GM12865 (cell line): ENCODE measurements at places on chromosomes 1 and 21.

- no peak for DNase-seq
Measured at GRCh38 chr1:205689479-205689878, 9.2 kb upstream of the SLC45A3 start.

DNA sequence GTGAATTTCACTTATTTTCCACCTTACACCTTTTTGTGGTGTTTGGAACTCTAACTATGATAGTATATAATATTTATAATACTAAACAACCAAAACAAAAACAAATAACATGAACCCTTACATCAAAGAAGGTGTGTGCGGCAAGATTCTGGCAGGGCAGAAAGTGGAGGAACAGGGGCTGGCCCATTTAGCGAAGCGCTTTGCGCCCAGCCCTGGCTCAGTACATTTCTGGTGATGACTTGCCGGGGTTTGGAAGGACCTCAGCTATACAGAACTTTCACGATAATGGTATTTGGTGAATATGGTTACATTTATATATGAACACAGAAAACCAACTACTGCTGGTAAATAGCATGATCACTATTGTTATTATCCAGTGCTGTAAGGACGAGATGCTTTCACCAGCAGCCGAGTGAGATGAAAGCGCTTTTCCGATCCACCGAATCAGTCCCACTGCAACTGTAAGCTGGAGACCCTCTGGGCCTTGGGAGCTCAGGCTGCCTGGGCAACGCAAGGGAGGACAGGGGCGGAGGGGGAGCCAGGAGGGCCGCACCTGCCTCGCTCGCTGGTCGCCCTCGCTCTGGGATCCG, 63.9 kb downstream of the CD247 start:
- no peak for DNase-seq

DNA sequence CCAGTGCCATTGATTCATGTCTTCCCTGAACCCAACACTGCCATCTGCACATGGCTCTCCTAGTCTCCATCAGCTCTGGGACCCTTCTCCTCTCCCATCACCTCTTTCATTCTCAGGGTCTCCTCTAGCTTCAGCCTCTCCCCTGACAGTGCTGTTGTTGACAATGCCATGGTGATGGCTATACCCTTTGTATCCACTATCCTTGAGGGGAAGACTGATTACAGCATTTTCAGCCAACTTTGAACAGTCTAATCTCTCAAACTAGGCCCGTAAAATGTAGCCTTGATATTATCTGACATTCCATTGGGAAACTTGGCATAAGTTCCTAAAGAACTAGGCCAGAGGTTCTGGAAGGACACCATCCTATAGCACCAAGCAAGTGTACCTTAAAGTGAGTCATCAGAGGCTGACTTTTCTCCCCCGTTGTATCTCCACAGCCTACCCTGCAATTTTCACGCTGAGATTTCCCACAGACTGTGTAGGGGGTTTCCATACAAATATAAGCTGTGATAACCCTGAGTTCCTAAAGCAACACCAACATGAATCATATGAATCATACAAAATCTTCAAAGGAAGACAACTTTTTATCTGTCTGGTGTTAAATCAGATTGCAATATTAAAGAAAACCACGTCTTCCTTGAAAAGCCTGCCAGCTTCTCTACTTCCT, 5.8 kb downstream of the HAO2 start:
- peak; percentile 32 for DNase-seq

DNA sequence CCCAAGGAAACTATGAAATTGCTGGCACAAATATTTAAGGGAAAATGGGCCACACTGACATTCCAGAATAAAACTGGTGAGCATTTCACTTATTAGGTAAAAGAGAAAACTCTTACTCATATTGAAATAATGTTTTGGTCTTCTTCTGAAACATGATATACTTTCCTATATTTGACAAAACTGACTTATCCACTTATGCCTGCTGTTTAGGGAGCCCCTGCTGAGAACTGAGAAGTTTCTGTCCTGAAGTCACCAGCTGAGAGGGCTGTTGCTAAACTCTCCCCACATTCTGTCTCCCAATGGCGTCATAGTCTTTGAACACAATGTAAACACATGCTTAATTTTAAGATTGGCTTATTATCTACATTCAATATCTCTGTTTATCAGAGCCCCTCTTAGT, 46.8 kb upstream of the ZC3H11B start:
- peak; percentile 41 for DNase-seq

DNA sequence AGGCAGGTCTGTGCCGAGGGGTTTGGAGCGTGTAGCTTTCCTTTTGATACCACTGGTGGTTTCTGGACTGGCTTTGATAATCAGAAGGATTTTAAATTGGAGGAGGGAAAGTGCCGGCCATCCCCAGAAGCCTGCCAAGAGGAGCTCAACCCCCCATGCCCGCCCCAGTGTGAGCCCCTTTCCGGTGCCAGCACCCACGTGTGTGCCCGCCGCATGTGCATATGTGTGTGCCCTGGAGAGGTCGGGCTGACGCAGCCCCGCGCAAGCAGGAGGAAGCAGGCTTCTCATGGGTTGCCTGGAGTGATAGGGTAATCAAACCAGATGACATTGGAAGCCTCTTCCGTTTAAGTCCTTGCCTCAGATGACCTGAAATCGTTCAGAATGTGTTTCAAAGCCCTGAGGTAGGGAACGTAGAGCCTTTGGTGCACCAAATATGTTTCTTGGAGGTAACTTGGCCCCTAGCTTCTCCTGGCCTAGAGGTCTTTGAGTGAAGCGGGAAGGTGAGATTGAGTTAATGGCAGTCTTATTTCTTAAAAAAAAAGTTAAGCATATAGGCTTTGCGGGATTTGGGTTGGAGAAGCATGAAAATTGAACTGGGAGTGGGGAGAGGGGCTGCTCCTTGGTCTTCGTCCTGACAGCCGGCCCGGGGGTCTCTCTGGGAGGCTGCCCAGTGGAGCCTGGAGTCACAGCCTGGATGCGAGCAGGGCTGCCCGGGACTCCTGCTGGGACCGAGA, 34.1 kb upstream of the ARHGEF16 start:
- no peak for DNase-seq

GRCh38 chr1:27966402-27967105, 6.8 kb downstream of the XKR8 start:
- no peak for DNase-seq

DNA sequence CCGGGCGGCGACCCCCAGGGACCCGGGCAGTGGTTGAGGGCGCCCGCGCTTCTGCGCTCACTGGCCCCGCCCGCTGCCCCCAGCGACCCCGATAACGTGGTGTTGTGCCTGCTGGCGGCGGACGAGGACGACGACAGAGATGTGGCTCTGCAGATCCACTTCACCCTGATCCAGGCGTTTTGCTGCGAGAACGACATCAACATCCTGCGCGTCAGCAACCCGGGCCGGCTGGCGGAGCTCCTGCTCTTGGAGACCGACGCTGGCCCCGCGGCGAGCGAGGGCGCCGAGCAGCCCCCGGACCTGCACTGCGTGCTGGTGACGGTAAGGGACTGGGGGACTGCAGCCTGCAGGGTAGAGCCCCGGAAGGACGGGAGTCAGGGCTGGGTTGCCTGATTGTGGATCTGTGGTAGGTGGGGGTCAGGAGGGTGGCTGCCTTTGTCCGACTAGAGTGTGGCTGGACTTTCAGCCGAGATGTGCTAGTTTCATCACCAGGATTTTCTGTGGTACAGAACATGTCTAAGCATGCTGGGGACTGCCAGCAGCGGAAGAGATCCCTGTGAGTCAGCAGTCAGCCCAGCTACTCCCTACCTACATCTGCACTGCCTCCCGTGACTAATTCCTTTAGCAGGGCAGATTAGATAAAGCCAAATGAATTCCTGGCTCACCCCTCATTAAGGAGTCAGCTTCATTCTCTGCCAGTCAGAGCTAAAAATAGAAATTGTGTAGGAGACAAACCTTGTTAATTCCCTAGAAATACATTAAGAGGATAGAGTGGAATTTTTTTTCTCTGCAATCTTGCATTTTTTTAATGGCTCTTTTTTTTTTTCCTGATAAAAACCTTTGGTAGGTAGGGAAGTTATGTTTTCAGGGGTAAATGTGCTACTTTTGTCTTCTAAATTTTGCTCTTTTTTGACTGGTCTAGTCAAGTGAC, 1.5 kb downstream of the GADD45A start:
- peak; percentile 81 for DNase-seq

GRCh38 chr1:65259816-65260215, 49.5 kb upstream of the DNAJC6 start:
- no peak for DNase-seq

DNA sequence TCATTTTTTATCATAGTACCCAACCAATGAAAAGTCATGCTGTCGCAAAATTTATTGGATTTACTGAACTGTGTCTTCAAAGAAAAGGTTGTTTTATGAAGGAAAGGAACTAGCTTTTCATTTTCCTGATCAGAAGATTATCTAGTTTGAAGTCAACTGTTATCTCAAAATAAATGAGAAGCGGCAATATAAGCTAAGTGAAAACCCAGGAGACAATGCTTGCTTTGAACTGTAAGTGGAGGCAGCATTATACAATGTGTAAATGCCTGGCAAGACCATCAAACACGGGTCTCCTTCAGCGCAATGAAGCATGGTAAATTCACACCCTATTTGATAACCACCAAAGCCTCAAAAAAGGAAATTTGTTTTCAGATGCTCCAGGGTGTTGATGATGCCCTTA, 134.4 kb upstream of the PTBP2 start:
- DNase-seq, result no peak

DNA sequence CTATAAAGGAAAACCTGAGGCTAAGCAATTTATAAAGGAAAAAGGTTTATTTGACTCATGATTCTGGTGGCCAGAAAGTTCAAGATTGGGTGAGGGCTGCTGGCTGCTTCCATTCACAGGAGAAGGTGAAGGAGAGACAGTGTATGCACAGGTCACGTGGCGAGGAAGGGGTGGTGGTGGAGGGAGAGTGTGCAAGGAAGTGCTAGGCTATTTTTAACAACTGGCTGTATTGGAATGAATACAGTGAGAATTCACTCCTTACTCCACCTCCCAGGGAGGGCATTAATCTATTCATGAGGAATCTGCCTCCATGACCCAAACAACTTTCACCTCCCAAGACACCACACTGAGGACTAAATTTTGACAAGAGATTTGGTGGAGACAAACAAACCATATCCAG, 51.0 kb downstream of the SYDE2 start:
- DNase-seq, result no peak

DNA sequence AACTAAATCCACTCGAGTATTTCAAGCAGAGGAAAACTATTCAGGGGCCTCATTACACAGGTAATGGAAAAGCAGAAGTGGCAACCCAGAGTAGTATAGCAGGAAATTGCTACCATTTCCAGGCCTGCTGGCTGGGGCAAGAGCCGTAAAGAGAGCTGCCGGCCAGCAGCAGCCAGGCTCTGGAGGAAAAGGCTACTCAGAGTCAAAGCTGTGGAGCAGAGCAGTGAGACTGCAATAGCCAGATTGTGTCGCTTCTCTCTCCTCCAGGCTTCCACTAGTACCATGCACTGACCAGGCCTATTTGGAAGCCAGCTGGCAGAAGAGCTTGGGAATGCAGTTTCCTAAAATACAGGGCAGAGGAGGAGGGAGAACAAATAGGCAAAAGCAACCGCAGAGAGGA, 155.5 kb downstream of the OMA1 start:
- DNase-seq, result no peak

DNA sequence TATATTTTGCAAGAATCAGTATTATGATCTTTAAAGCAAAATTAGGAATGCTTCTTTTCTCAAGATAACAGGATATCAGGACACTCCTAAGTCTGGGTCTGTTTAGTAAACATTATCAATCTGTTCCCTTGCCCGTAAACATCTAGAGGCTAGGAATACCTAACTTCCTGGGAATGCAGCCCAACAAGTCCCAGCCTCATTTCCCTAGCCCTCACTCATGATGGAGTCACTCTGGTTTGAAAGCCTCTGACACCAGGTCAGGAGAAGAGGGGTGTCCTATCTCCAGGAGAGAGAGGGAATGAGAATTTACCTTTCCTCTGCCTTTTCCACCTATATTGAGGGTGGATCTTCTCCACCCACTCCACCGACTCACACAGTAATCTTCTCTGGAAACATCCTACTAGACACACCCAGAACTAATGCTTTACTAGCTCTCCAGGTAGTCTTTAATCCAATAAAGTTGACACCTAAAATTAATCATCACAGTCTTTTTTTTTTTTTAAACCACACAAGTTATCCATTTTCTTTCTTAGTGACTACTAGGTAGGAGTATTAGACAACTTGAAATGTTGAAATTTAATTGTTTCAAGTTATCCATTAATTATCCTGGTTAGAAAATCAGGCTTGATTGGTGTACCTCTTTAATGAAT, 659.3 kb downstream of the USP25 start:
- no peak for DNase-seq

- peak; percentile 97 for DNase-seq
Measured at GRCh38 chr1:172394141-172394751, 26.2 kb upstream of the C1orf105 start.

DNA sequence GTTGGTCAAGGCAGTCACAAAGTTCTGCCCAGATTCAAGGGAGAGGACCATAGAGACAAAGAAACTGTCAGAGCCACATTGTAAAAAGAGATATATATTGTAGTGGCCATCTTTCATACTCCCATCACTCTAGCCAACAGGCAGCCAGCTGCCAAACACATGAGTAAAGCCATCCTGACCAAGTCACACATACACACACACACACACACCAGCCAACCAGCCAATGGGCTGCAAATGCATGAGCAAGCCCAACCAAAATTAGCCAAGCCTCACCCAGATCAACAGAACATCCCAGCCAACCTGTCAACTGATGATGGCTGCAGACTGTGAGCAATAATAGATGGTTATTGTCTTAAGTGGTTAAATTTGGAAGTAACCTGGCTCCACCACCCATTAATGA, 120.7 kb downstream of the SEC16B start:
- DNase-seq, result peak; percentile 29
